Mesenchymal stem cell (in vitro differentiated cells and primary cell): ENCODE measurements at places on chromosomes 6 and 20.
A peak's percentile ranks its signal among the peaks of the same experiment; 100 is the strongest.

- DNase-seq: peak; percentile 58
These were observed 34.4 kb upstream of the FNDC1 start for GRCh38 chr6:159134701-159135364.

GRCh38 chr6:35426074-35426473 is 26.1 kb upstream of the FANCE start:
- no peak for DNase-seq

DNA sequence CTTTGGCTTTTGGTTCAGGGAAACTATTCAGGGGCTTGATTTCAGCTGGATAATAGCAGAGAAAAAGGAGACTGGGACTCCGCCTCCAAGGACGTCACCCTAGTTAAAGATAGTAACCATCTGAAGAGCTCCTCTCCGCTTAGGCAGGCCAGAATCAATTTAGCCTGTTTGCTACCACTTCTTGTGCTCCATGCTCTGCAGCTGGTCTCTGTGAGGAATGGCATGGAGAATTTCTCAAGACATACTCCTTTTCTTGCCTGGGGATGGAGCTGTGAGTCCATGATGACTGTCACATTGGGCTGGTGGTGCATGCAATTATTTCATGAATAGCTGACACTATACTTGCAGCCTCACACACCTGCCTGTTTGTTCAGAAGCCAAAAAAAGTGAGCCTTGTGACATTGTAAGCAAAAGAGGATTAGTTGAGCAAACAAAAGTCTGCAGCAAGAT is 61.4 kb downstream of the TXLNB start:
- peak; percentile 66 for DNase-seq

DNA sequence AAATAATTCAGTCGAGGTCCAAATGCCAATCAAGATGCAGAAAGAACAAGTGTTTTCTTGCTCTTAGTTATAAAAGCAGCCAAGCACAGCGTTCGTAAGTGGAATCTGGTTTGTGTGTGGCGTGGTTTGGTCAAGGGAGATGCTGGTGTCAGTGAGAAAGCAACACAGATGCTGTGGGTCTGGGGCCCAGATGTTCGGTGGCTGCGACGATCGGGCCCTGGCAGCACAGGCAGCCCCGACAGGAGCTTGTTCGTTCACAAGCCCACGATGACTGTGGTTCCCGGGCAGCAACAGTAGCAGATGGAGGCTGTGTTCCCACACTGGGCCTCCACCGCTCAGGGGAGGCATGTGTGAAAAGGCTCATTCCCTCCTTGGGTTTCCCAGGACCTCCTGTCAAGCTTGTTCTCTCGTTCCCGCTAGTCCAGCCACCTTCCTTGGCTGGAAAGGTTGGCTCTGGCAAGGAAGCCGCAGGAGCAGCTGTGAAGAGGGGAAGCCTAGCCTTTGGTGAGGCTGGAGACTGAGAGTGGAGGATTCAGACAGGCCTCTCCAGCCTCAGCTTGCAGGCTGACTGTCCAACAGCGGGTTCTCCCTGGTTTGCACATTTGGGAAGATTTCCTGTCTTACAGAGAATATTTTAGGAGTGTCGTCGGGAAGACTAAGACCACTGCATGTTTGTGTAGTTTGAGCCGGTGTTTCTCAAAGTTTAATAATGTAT is 304.7 kb downstream of the QKI start:
- no peak for DNase-seq

DNA sequence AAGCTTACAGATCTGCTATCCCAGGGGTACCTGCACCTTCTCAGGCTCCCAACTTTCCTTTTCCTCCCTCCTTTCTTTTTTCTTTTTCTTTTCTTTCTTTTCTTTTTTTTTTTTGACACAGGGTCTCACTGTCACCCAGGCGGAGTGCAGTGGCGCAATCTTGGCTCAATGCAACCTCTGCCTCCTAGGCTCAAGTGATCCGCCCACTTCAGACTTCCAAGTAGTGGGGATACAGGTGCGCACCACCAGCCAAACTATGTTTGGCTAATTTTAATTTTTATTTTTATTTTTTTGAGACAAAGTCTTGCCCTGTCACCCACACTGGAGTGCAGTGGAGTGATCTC is 36.0 kb downstream of the PIM1 start:
- no peak for DNase-seq

DNA sequence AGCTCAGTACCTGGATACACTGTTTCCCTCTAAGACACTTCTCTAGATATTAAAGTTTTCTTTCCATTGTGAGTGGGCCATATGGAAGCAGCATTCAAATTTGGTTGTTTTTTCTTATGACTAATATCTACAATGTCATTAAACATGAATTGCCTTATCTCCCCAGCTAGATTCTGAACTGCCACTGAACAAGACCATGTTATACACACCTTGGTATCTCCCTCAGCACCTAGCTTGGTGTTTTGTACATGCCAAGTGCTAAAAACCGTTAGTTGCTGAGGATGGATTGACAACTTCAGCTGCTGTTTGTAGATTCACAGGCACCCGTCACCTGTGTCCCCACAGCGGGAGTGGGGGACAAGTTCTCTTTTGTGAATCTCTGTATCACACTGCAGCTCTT is 131.1 kb downstream of the KIF13A start:
- no peak for DNase-seq

DNA sequence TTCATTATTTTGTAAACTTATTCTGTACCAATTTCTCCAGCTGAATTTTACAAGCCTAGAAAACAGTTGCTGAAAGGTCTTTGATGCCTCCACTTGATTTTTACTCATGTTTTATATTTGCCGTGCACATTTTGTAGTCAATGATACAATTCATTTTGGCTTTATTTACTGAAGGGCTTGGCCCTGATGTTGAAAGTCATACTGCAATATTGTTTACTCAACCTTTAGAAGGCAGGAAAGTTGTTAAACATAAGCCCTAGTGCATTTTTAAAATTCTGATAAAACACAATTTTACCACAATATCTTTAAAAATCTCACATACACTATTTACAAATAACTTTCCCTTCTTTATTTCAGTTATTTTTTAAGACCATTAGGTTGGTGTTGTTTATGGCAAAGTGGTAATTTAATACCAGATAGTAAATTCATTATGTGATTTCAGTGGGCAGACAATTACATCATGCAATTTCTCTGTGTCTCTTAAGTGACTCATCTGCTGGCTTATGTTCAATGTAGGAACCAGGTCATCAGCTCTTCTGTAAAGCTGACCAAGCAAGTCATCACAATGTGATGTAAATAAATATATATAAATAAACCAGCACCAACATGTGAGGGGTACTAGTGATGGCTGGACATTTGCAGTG is 121.1 kb upstream of the SLC35B3 start:
- peak; percentile 56 for DNase-seq

GRCh38 chr6:9346923-9347322 is 911.6 kb upstream of the SLC35B3 start:
- no peak for DNase-seq

DNA sequence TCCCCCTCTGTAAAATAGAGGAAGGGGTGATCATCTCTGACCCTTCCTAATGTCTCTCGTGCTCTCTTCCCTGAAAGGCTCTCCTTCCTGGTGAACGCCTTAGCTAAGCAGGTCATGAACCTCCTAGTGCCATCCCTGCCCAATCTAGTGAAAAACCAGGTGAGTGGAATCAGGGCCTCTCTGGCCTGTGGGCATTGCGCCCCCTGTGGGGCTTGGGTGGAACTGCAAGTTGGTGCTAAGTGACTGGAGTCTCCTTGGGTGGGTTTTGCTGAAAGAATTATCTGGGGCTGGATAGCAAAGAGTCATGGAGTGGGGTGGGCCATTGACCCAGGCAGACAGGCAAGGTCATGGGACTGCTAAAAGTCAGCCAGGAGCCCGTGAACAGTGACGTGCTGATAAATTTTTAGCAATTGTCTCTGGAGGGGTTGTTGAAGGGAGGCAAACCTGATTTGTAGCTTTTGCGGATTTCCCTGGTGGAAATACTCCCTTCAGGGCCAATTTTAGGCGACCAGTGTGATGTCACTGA is 8.9 kb downstream of the BPIFB1 start:
- DNase-seq: peak; percentile 7

GRCh38 chr20:41101660-41102059 is 35.7 kb upstream of the PLCG1 start:
- no peak for DNase-seq

- DNase-seq: no peak
These were observed 723.7 kb downstream of the COL12A1 start for GRCh38 chr6:74482180-74482579.

DNA sequence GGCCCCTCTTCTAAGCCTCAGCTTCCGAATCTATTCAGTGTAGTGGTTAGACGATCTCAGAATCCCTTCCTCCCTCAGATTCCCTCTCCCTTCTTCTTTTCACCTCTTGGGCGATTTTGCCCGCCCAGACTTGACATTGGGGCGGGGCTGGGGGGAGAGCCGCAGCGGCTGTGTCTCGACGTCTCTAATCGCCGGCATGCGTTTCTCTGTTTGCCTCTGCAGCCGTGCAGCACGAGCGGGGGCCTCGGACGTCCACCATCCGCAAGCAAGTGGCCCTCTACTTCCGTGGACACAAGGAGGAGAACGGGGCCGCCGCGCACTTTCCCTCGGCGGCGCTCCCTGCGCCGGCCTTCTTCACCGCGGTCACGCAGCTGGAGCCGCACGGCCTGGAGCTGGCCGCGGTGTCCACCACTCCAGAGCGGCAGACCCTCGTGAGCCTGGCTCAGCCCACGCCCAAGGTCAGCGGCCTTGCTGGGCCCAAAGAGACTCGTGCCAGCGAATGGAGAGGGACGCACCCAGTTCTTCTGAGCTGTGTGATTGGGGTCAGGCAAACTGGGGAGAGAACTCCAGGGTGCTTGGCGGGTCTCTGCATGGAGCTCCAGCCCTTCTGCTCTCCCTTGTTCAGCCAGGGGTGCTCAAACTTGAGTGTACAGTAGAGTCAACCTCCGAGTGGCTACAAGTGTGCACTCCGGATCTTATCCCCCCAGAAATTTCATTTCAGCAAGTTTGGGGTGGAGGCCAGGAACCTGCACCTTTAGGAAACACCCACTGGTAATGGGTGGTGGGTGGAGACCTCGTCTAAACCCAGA is 10.7 kb downstream of the NR2E1 start:
- DNase-seq: no peak

DNA sequence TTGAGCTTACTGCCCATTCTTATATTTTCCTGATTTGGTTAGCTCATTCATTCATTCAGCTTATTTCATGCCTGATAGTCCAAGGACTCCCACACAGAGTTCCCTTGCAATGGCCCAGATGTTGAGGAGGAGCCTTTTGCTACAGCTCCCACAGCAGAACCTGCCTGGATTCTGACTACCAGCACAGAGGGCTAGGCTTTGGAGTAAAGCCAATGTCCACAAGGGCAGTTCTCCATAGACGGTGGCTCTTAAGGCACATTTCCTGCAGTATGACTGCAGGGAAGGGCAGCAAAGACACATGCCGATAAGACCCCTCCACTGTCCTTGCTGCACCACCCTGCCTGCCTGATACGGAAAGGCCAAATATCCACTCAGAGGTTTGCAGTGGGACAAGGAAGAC is 112.3 kb upstream of the SYNDIG1 start:
- DNase-seq: no peak
